ENCODE measurements at places on chromosomes 5 and 9. TPM values are rescaled to one million over a fixed set of nuclear protein-coding genes. Genes with fewer than 3 reads are reported as not detected.

ACOT12 gene
- polyA plus RNA-seq: 0.29 TPM

AQP3 gene
- 31.5 TPM for polyA plus RNA-seq

ASPN gene
- 7.3 TPM for polyA plus RNA-seq

NELFB gene
- polyA plus RNA-seq: 52.9 TPM

HMGCS1 gene
- 49.2 TPM for polyA plus RNA-seq

UBE2QL1 gene
- 0.31 TPM for polyA plus RNA-seq

NOXA1 gene
- 6.8 TPM for polyA plus RNA-seq

GABRA6 gene
- polyA plus RNA-seq: not detected

DNA sequence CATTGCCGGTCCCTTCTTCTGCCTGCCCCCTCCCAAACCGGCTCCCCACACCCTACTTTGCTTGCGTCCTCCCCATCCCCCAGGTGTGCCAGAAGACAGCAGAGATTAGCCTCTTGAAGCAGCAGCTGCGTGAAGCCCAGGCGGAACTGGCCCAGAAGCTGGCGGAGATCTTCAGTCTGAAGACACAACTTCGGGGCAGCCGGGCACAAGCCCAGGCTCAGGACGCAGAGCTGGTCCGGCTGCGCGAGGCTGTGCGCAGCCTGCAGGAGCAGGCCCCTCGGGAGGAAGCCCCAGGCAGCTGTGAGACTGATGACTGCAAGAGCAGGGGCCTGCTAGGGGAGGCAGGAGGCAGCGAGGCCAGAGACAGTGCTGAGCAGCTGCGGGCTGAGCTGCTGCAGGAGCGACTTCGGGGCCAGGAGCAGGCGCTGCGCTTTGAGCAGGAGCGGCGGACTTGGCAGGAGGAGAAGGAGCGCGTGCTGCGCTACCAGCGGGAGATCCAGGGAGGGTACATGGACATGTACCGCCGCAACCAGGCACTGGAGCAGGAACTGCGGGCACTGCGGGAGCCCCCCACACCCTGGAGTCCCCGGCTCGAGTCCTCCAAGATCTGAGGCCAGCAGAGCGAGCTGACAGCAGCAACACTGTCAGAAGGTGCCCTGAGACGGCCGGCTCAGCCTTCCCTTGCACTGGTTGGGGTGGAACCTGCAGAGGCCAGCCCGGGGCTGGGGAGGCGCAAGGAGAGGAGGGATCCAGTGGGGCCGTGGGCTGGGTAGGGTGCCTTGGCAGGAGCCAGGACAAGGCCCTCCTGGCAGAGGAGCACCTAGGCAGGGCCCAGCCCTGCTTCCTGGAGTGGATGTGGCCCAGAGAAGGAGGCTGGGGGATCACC, 8.3 kb downstream of the N4BP3 start:
- no peak for DNase-seq

GRCh38 chr9:108666240-108666784, 189.5 kb downstream of the ACTL7B start:
- DNase-seq: no peak

- no peak for DNase-seq
Measured at GRCh38 chr9:75333624-75334023, 245.3 kb downstream of the OSTF1 start.

DNA sequence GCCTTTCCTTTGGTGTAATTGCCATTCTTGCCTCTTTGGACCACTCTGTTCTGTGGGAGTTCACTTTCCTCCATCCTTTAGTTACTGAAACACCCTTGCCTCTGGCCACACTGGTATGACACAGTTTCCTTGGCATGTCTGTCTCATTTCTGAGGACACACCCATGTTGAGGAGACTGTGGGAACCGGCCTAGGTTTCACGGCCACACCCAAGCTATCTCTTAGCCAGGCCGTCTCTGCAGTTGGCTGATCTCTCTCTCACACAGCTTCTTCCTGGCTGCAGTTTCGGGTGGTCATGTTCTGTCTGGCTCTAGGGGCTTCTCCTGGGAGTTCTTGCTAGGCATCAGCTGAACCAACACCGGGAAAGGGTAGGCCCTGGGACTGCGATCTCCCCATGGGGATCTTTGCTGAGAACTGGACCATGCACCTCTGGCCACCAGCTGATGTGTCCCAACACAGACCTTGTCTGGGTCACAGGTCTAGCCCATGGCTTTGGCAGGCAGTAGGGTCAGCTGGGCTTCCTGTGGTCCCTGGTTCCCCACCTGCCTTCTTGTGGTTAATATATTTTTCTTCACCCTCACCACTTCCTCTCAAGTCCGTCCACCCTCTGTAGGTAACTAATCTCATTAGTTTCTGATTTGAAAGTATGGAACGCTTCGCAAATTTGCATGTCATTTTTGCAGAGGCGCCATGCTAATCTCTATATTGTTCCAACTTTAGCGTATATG, 24.9 kb downstream of the ARHGEF37 start:
- DNase-seq: no peak

GRCh38 chr5:38622723-38623129, 66.3 kb upstream of the LIFR start:
- DNase-seq: peak; percentile 55

DNA sequence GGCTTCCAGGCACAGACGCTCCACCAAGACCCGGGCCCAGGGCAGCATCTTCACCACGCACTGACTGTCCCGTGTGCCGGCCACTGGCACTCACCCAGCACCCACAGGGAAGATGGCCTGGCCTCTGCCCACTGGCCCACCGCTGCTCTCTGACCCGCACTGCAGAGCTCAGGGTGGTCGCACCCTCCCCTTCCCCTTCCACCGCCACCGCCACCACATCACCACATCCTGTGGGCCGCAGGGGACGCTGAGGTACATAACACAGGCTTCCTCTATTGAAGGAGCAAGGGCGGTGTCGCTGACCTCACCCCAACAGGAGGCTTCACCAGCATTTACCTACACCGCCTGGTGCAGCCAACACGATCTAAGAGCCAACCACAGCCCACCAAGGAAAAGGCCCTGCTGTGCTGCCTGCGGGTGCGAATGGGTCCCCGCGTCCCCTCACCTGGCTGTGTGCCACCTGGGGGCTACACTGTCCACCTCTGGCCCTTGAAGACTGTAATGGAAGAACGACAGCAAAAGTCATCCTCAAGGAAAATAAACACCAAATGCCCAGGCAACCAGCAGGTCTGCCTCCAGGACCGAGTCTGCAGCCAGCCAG, 101.8 kb downstream of the CAMSAP1 start:
- DNase-seq: no peak

DNA sequence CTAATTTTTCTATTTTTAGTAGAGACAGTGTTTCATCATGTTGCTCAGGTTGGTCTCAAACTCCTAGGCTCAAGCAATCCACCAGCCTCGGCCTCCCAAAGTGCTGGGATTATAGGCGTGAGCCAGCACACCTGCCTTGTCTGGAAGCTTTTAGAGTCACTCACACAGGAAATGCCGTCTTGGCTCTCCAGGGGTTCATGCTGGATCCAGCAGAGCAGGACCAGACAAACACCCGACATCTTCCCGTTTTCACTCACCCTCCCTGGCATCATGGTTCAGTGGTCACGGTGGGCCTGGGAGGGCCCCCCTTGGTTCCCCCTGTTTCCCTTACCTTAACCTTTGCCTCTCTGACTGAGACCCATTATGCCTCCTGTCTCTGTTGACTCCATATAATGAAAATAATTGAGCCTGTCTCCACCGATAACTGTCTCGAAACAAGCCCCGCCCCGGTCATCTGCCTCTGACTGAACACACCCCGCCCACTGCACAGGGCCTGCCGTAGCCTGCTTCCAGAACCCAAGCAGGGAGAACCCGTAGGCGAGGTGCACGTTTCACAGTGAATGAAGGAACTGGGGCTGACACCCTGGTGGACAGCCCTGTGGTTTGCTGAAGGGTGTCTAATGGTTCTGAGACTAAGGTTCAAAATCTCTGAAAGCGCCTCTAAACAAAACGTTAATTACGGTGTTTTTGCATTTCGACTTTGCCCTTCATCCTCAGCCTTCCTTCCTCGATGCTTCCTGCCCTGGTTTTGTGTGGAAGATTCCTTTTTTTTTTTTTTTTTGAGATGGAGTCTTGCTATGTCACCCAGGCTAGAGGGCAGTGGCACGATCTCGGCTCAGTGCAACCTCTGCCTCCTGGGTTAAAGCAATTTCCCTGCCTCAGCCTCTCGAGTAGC, 39.7 kb upstream of the SPRY4 start:
- no peak for DNase-seq

DNA sequence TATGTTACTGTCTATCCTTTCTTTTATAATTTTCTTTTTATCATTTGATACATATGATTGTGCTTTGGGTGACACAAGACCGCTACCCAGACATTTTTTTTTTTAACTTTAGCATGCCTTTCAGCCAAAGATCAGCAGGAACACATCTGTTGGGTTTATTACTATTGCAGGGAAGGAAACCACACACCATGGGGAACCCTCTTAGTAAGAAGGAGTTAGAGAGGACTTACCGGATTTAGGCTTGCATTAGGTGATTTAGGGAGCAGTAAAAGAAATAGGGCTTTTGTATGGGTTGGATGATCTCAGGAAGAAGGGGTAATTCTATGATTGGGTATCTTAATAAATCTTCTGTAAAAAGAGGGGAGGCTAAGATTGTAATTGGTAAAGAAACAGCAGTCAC, 138.2 kb downstream of the SNX18 start:
- no peak for DNase-seq

GRCh38 chr5:68648944-68649857, 433.6 kb downstream of the PIK3R1 start:
- no peak for DNase-seq

GRCh38 chr5:127243011-127243410, 47.6 kb upstream of the MEGF10 start:
- no peak for DNase-seq

GRCh38 chr5:176817369-176817840, 7.0 kb downstream of the UNC5A start:
- no peak for DNase-seq

DNA sequence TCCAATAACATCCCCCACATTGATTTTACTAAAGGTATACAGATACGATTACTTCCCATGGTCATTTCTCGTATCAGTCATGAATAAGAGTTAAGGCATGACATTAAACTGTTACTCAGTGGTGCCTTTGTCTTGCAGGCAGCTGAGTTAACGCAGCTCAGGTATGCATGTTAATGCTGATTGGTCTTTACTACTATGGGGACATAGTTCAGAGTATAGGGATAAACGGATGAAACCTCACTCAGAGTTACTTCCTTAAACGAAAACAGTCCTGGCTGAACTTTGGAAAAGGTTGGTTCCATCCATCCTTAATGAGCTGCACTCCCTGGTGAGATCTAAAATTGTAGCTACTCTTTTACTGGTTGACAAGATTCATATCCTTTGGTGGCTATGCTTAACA, 87.0 kb downstream of the ACTL7B start:
- DNase-seq: no peak

DNA sequence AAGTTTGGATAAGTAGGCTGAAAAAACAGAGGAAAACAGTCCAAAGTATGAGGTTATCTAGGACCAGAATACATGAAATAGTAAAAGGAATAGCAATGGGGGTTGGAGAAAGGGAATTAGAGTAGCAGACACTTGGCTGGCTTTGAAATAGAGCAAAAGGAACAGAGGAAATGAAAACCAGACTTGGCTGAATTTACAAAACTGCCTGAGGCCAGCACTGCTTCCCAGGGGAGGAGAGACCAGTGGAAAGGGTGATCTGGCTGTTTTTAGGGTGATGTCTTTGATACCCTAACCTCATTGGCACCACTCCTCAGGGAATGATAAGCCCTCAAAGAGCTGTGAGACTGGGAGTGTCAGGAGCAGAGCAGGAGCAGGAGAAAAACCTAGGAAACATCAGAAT, 413.4 kb upstream of the SLC30A5 start:
- no peak for DNase-seq

- no peak for DNase-seq
Measured at GRCh38 chr9:122119166-122119521, 26.0 kb upstream of the TTLL11 start.

- peak; percentile 82 for DNase-seq
Measured at GRCh38 chr5:136082390-136083193, 50.1 kb upstream of the SMAD5 start.

DNA sequence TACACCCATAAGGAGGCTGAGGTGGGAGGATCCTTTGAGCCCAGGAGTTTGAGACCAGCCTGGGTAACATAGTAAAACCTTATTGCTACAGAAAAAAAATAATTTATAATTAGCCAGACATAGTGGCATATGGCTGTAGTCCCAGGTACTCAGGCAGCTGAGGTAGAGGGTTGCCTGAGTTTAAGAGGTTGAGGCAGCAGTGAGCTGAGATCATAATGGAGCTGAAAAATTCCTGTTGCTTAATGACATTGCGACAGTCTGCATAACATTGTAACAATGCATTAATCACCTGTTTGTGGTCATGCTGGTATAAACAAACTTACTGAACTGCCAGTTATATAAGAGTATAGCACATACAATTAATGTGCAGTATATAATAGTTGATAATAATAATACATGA, 214.2 kb downstream of the TRIM32 start:
- no peak for DNase-seq

DNA sequence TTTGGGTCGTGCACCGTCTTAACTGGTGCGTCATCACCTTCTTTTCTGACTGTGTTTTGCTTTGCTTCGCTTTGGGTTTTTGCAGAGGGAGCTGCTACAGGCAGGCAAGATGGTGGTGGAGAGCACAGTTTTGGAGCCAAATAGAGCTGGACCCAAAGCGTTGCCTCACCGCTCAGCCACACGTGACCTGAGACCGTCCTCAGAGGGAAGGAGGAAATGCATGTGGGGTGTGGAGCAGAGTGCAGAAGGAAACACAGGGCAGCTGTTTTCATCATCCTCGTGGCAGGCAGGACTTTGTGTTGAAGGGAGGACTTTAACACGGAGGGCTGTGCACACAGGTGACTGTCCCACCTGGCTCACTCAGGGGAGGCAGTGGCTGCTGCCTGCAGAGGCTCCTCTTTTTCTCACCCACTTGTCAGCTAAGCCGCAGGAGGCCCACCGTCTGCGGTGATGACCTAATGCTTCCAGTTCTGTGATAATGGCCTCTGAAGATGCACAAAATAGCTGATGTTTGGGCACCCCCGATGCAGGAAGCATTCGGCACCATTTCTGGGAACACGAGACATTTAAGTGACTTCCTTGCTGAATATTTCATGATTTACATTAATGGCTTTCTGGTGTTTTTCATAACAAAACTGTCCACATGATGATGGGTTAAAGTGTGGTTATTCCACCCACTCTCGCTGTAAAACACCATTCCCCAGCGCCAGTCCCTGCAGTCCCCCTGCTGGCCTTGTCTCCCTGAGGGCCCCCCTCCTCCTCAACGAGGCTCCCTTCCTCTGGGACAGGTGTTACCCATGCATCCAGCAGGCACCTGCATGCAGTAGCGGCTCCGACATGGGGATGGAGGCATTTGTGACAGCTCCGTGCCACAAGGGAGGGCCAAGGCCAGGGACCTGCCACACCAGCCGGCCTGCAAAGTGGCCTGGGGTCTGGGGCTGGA, 12.4 kb upstream of the UBAC1 start:
- peak; percentile 62 for DNase-seq

GRCh38 chr9:131660466-131661405, 79.1 kb downstream of the RAPGEF1 start:
- DNase-seq: no peak

- DNase-seq: no peak
Measured at GRCh38 chr5:143156572-143156971, 246.9 kb downstream of the NR3C1 start.
